Astrocyte (in vitro differentiated cells and primary cell): ENCODE measurements at places on chromosomes 5 and 9. TPM values are rescaled to one million over a fixed set of nuclear protein-coding genes. Genes with fewer than 3 reads are reported as not detected.

DNA sequence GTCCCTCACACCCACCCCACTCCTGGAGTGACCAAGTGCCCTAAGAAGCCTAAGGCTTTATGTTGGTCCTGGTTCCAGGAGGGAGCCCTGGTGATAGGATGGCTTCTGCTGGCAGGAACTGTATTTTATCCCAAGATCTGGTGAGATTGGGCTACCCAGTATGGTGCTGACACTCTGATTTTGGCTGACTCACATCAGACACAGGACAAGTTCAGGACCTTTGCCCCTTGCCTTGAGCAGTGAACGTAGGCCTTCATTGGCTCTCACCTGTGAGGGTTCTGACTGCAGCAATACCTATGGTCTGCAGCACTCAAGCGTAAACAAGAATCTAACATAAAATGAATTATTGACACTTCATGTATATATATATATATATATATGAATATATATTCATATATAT, 25.0 kb downstream of the BHMT start:
- no peak for DNase-seq

DNA sequence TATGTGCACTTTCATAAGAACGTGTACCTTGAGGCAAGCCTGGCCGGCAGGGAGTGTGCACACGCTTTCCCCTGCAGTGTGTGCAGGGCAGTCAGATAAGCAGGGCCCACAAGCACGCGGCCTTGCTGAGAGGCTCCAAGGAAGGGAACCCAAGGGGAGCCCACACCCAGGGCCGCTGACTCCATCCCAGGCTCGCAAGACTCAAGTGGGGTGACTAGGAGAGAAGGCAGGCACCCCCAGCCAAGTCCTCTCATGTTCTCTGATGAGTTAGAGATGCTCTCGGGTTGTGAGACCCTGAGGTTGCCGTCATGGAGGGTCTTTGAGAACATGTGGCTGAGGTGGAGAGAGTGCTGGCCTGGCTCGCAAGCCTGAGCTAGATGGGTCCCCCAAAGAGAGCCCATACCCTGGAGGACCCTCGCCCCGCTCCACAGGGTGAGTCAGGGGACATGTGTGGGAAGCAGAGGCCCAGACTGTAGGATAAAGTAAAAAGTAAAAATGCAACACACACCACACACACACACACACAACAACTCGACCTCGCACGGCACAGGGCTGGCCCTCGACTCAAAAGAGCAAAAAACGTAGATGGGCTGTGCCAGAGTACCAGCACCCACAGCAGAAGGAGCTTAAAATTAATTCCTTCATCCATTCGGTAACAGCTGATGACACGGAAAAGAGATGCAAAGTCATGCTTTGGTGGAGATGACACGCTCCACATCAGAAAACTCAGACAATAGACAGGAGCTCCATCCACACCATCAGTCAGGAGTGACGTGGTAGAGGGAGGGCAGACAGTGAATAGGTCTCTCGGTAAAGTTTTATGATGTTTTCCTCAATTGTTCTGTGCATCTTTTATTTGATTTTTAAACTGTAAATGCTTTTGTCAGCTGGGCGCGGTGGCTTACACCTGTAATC, 54.8 kb upstream of the NKD2 start:
- no peak for DNase-seq

DNA sequence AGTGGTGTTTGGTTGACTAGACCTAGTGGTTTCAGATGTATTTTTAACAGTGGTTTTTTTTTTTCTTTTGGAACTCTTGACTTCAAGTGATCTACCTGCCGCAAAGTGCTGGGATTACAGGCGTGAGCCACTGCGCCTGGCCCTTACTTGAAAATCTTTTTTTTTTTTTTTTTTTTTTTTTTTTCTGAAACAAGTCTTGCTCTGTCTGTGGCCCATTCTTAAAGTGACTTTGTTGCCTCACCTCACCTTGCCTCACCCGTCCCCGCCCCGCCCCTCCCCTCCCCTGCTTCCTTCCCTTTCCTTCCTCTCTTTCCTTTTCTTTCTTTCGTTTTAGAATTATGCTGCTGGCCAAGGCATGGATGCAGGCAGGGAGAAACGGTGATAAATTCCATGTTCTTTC, 26.0 kb downstream of the GPBP1 start:
- no peak for DNase-seq

GRCh38 chr9:38026021-38026809, 42.8 kb downstream of the SHB start:
- DNase-seq: peak; percentile 98

GRCh38 chr5:27191786-27192510, 153.6 kb upstream of the CDH9 start:
- DNase-seq: peak; percentile 42

DNA sequence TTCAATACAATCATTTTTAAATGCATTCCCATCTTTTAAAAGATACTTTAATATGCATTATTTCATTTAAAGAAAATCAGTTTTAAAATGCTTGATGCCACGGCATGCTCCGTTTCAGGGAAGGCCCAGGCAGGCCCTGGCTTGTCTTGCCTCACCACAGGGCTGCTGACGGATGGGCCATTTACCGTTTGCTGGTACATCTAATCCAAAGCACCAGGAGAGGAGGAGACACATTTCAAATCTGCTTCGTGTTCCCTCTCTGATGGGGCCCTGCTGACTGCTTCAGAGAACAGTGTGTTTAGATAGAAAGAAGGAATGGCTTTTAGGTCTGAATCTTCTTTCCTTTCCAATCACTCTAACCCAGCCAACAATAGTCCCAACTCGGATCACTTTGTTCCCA, 185.2 kb downstream of the DCP2 start:
- DNase-seq: no peak

DNA sequence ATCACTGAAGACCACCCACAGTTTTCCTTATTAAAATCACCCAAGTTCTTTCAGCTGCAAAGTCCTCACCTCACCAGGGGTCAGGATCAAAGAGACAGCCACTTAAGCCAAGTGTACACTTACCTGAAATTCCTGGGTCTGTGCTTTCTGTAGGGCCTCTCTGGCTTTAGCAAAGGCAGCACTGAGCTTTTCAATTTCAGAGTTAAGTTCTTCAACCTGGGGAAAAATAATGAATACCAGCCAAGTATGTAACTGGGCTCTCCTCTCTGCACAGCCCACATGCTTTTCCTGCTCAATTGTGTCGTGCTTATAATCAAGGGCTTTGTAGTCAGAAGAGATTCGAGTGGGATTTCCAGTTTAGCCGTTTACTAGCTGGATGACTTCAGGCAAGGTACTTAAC, 55.1 kb downstream of the CDK5RAP2 start:
- DNase-seq: no peak

- DNase-seq: no peak
Observed at GRCh38 chr9:91935066-91935749, 14.8 kb downstream of the ROR2 start.

GRCh38 chr5:99398976-99399375, 470.2 kb upstream of the CHD1 start:
- no peak for DNase-seq

DNA sequence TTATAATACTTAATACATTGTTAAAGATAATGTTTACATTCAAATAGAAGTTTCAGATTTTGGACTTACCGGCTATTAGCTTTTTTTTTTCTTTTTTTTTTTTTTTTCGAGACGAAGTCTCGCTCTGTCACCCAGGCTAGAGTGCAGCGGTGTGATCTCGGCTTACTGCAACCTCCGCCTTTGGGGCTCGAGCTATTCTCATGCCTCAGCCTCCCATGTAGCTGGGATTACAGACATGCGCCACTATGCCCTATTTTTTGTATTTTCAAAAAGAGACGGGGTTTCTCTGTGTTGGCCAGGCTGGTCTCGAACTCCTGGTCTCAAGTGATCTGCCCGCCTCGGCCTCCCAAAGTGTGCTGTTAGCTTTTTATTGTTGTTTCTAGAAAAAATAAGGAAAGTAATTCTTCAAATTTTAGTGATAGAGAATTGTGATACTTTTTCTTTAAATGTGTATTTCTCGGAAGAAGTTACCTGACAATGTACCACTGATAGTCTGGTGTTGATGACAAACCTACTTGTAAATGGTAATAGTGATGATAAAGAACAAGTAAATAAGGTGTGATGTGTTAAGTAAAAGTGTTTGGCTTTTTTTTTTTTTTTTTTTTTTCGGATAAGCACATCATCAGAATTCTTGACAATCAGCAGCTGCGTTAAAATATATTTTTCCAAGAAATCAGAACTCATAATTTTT, 2.7 kb downstream of the CDC42SE2 start:
- no peak for DNase-seq

- DNase-seq: no peak
Observed at GRCh38 chr9:21746550-21746949, 55.9 kb upstream of the MTAP start.

- DNase-seq: peak; percentile 43
Observed at GRCh38 chr5:128213340-128213739, 129.8 kb downstream of the SLC12A2 start.

DNA sequence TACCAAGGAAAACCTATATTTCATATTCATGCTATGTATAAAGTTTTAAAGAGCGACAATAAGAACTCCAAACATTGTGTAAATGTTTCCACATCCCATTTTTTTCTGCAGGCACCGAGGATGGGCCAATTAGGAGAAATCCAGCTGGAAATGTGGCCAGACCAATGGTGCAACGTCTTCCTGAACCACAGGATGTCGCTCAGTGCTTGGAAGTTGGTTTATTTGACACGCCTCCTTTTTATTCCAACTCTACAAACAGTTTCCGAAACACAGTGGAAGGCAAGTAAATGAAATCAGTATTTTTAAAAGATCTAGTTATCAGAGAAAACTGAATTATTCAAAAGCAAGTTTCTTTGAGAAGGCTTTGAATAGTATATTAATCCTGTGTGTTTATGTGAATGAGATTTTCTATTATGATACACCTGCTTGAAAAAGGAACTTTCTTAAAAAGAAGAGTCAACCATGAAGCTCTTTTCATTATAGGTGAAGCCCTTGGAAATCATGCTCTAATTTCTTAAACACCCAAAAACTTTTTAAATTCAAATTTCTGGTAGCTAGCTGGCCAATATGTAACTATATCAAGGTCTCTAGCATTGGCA, 9.1 kb downstream of the TYRP1 start:
- DNase-seq: peak; percentile 68

- DNase-seq: no peak
Observed at GRCh38 chr5:56154732-56155484, 78.2 kb downstream of the ANKRD55 start.

DNA sequence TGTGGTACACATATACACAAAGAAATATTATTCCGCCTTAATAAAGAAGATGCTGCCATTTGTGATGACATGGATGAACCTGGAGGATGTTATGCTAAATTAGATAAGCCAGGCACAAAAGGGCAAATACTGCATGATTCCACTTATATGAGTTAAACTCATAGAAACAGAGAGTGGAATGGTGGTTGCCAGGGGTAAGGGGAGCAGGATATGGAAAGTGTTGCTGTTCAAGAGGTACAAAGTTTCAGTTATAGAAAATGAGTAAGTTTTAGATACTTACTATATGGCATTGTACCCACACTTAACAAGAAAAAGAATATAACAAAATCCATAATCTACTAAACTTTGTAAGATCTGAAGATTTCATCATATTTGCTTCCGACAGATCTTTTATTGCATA, 252.2 kb downstream of the SYK start:
- DNase-seq: no peak

GRCh38 chr9:120366644-120367019, 213.3 kb downstream of the CDK5RAP2 start:
- DNase-seq: peak; percentile 93

GRCh38 chr5:76256116-76256889, 146.8 kb upstream of the IQGAP2 start:
- DNase-seq: peak; percentile 39

GRCh38 chr5:17087035-17087434, 130.4 kb upstream of the BASP1 start:
- DNase-seq: peak; percentile 44

GRCh38 chr5:14266171-14266570, 123.0 kb downstream of the TRIO start:
- no peak for DNase-seq

DNA sequence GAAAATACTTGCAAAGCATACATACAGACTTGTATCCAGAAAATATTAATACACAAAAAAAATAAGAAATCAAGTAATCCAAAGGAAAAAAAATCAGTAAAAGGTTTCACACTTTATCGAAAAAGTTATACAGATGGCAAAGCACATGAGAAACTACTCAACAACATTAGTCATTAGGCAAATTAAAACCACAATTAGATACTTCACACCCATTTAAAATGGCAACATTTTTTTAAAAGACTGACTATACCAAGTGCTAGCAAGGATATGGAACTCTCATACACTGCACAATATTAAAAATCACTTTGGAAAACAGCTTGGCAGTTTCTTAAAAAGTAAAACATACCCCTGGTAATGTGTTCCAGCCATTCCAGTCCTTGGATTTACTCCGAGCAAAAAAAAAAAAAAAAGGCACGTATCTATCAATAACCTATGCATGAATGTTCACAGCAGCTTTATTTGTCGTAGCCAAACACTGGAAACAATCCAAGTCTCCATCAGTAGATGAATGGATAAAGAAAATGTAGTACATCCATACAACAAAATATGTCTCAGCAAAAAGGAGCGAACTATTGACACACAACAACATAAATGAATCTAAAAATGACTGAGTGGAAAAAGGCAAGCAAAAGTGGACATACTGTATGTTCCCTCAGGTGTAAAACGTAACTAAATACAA, 66.0 kb downstream of the GNAQ start:
- no peak for DNase-seq

- DNase-seq: peak; percentile 95
Observed at GRCh38 chr5:9046756-9047481, 499.0 kb downstream of the SEMA5A start.

DNA sequence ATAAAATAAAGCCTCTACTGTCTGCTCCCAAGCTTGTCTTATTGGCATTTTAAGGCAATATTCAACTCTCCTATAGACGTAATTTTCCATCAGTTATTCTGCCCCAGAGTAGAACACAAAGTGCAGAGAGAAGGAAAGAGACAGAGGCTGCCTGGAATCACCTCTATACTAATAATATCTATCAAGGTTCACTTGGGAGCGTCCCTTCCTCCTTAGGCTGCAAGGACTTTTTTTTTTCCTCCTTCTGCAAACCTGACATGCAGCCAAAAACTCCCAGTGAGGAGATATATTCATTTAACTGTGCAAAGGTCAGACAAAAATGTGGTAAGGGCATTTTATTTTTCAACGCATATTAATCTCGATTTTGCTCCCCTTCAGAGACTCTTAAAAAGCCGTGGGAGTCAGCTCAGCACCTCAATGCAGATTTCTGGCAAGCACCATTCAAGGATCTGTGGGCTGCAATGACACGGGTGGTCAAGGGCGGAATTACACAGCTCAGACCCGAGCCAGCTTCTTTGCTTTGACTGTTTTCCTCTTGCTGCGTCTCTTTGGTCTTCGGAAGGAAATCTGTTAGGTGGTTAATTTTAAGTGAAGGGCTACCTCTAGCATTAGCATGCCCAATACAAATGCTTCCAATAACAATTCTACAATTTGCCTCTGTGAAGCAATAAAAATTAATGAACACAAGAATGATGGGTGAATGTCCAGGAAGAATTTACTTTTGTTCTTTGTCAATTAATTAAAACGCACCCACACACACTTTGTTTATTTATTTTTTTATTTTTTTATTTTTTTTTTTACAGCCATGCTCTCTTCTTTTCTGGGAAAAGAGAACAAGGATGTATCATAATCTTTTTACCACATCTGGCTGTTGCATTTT, 587.7 kb upstream of the GRAMD2B start:
- DNase-seq: peak; percentile 47

The ANP32B gene
- total RNA-seq: 78.3 and 98.5 TPM in 2 replicates

The PALM2AKAP2 gene
- total RNA-seq: 58.1 and 61.3 TPM in 2 replicates

The THBS4 gene
- 0.55 and 1.1 TPM in 2 replicates for total RNA-seq

The CIZ1 gene
- 110 and 117 TPM in 2 replicates for total RNA-seq

The CCDC180 gene
- total RNA-seq: 2.2 and 3.5 TPM in 2 replicates

The ZFP2 gene
- 0.48 and 1.1 TPM in 2 replicates for total RNA-seq

The SPINK13 gene
- not detected in 2 replicates for total RNA-seq

The TRIP13 gene
- total RNA-seq: 7.3 and 8.5 TPM in 2 replicates

The ECSCR gene
- 0.96 and 1.00 TPM in 2 replicates for total RNA-seq

The QRFP gene
- not detected in 2 replicates for total RNA-seq

The RANBP17 gene
- 15.9 and 16.2 TPM in 2 replicates for total RNA-seq
